ENCODE measurements at places on chromosomes 16 and 17. TPM values are rescaled to one million over a fixed set of nuclear protein-coding genes. Genes with fewer than 3 reads are reported as not detected.
A peak's percentile ranks its signal among the peaks of the same experiment; 100 is the strongest.

The TMEM235 gene
- not detected for total RNA-seq

The COPZ2 gene
- 19.1 TPM for total RNA-seq

DNA sequence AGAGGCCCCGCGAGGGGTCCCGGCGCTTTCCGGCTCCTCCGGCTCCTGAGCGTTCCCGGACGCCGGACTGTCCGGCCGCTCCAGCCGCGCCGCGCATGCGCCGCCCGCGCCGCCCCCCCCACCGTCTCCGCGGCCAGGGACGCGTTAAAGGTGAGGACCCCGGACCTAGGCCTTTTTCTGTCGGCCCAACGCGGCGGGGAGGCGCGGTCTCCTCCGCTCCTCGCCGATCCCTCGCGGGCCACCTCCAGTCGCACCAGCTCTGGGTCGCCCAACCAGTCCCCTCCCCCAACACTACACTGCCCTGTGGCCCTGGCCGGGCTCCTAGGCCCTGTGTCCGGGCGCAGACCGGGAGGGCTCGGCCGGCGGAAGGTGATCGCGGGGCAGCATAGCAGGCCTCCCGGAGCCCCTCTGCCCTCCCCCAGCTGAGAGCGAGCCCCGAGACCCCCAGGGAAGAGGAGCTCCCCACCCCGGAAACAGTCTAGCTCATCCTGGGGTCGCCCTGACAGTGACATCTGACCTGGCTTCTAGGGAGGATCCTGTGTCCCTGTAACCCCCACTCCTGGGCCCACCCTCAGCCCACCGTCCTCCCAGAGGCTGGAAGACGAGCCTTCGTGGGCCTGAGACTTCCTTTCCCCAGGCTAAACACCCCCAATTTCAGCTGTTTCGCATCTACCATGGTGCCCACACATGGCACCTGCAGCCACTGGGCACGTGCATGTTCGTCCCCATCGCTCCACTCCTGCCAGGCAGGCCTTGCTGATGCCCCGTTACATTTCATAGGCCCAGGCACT, 14.7 kb upstream of the BCAR1 start:
- no peak for DNase-seq

DNA sequence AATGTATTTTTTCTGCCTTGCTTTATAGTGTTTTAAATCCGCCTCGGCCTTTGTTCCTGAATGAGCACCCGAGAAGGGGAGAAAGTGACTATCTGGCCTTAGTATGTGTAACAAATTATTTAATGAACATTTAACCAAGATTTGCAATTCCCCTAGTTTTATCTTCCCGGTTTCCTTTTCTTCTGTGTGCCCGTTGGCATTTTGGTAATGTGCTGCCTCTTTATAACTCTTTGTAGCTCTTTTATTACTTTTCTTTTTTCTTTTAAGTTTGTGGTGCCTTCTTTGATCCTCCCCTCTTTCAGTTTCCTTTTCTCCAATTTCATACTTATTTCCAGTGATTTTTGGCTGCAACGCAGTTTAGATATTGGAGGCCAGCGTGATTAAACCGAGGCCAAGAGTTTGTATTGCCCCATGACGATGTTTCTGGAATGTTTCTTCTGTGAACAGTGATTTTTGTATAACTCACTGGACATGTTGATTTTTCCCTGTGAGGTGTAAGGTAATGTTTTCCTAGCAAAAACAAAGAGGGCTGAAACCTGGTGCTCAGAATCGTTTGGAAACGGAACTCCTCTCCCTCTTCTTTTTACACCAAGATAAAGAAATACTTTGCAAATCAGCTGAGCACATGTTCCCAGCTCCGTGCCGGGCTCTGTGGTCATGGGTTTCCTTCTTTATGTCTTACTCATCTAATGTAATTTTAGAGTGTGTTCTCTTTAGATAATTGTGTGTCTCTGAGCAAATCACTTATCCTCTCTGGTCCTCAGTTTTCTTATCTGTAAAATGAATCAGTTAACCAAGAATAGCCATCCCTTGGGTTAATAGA, 344.3 kb downstream of the WWOX start:
- no peak for DNase-seq

The KRTAP9-2 gene
- total RNA-seq: not detected

- DNase-seq: no peak
These were observed 35.6 kb downstream of the ABR start for GRCh38 chr17:1144162-1144561.

- no peak for DNase-seq
These were observed 7.1 kb downstream of the MYBBP1A start for GRCh38 chr17:4548061-4548461.

DNA sequence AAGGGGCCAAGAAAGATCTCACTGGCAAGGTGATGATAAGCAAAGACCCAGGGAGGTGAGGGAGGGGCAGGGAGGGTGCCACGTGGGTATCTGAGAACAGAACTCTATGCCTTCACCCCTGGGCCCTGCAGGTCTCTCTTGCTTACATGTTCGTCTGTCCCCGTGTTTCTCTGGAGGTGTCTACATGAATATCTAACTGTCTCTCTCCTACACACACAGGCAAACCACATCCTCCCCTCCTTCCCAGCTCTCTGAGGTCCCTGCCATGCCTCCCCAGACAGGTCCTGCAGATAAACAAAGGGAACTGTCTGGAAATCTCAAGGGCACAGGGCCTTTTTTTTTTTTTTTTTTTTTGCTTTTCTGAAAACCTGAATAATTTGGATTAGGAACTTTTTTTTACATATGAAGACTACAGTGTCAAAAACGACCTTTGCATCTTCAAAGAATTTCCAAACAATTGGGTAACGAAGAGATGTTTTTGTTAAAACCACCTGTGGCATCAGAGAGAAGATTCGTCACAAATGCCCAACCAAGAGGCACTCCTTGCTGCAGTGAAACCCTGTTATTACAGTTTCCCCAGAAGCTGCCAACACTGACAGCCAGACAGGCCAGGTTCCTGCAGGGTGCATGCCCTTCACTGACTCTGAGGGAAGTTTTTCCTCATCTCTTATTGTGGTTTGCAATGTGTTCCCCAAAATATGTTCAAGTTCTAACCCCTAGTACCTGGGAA, 17.8 kb downstream of the PLLP start:
- peak; percentile 73 for DNase-seq

All from natural killer cell (primary cell).